ENCODE measurements at places on chromosomes 1 and 21.

DNA sequence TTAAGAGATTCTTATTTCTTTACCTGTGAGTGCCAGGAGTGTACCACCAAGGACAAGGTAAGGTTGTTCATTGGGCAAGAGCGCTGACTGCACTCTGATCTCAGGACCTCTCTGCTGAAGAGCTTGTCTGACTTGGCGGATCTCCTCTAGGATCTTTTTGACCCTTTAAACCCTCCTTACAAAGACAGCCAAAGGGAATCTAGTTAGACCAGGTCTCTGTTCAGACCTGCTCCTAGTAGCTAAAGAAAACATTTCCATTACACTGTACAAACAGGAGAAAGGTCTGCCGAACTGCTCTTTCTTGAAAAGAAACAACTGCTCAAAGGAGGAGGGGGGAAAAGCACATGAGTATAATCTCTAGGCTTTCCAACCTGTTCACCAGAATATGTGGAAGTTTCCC lies 49.3 kb downstream of the SMYD2 start:
- DNase-seq = no peak

GRCh38 chr1:209229494-209230061 lies 353.9 kb upstream of the CAMK1G start:
- peak; percentile 84 for DNase-seq

GRCh38 chr1:57788313-57788712 lies 364.5 kb upstream of the DAB1 start:
- no peak for DNase-seq

DNA sequence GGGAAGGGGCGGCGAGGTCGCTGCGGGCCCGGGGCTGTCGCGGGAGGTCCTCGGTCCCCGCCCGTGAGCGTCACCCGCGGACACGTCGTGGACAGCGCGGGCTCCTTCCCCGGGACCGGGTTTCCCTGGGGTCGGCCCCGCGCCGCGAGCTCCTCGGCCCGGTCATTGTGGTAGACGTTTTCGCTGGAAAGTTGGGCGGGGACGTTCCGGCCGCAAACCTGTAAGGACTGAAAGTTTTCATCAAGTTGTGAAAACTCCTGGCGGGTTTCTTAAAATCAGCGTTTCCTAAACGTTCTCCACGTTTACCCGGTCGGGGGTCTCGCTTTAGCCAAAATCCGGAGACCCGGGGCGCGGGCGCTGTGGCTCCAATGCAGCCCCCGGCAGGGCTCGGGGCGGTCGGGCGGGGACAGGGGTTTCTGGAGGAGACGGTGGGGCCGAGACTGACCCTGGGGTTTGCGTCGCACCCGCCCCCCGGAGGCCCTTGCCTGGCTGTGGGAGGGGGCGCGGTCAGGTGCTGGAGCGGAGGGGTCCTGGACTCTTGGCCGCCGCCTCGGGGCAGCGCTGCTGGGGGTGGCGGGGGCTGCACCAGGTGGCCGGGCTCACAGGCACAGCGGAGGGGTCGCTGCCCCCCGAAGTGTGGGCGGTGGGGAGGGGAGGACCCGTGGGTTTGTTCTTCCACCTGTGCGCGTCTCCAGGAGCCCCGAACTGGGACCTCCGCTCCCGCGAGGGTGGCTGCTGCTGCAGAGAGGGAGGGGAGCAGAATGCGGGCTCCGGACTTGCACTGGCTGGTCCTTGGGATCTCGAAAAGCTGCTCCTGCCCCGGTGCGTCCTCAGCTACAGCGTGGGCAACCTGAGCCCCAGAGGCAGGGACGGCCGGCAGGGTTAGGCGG lies 827 bp downstream of the PRKCZ start:
- no peak for DNase-seq

DNA sequence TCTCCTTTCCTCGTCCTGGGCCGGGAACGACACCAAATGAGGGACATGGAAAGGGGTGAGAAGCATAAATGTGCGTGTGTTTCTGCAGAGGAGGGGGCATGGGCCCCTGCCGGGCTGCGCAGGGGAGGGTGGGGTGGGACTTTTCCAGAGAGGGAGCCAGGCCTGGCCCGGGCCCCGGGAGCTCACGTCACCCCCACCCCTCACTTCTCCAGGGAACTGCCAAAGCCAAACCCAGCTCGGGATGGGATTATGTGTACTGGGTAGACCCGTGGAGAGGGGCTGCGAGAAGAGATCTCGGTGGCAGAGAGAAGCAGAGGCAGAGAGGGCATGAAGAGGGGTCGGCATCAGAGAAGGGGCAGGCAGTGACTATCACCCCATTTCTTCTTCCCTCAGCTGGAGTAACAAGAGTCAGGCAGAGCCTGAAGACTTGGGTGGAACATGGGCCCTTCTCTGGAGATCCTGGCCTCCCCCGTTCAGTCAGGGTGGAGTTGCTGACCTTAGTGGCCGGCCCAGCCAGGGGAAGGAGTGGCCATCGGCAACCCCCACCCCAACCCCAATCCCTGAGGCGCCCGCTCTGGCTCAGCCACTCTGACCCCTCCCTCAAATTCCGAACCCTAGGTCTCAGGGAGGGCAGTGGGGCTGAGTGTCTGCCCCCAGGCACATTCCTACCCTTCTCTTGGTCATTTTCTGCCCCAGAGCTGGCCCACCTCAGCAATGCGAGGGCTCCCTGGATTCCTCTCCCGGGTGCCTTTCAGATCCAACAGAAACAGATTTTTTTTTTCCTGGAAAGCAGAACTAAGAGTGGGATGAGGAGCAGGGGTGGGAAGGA lies 1.2 kb downstream of the ADAMTSL4 start:
- DNase-seq = no peak

DNA sequence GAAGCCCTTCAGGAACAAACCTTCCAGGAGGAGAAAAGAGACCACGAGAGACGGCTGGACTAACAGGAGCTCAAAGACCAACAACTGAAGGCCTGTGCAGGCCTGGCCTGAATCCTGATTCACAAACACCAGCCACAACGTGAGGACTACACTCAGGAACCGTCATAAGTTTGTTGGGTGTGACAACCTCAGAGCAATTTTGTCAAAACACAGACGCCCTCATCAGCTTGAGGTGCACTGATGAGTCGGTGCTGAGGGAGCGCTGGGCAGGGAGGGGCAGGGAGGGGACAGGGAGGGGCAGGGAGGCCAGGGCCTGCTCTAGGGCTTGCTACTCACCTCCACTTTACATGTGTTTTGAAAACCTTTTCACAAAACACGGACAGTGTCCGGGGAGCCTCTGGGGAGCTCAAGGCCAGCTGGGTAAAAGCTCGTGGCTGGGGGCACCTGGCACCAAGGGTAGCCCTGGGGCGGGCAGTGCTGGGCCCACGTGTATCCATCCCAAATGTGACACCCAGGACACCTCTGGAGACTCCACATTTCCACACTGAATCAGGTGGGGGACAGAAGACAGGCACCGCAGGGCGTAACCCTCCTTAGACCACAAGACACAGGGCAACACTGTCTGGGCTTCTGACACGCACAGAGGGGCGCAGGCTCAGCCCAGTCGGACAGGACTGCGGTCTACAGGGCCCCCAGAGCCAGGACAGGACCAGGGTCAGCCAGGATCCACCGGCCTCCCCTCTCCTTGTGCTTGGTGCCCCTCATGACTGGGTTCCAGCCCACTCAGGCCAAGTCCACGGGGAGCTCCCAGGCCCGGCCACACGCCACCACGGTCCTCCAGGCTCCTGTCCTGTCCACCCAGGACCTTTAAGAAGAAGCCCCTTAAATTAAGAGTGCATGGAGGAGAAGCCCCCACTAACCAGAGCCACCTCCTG lies 16.5 kb downstream of the LSS start:
- DNase-seq = no peak

GRCh38 chr1:67749844-67750690 lies 65.1 kb downstream of the GADD45A start:
- peak; percentile 91 for DNase-seq

GRCh38 chr1:31788825-31789256 lies 24.7 kb upstream of the ADGRB2 start:
- DNase-seq = peak; percentile 81

GRCh38 chr1:50348449-50349241 lies 74.6 kb downstream of the DMRTA2 start:
- peak; percentile 84 for DNase-seq

DNA sequence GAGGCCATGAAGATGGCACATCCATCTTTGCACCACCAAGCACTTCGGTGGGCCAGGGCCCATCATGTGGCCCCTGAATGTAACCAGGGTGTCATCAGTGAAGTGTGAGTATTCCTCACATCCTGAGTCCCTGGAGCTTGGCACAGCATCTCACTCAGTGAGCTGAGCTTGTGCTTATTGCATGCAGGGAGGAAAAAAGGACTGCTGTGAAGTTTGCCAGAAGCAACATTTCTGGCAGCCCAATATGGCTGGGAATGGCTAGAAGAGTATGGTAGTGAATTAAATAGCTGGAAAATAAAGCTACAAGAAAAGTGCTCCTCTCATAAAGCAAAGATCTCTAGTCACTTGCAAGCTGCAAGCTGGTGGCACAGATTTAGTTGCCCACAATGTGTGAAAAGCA lies 109.3 kb downstream of the TNFSF18 start:
- DNase-seq = no peak

- DNase-seq = no peak
These were observed 62.6 kb upstream of the SPAG17 start for GRCh38 chr1:118247593-118247992.

GRCh38 chr1:155128755-155129473 lies 1.2 kb downstream of the EFNA1 start:
- DNase-seq = no peak

DNA sequence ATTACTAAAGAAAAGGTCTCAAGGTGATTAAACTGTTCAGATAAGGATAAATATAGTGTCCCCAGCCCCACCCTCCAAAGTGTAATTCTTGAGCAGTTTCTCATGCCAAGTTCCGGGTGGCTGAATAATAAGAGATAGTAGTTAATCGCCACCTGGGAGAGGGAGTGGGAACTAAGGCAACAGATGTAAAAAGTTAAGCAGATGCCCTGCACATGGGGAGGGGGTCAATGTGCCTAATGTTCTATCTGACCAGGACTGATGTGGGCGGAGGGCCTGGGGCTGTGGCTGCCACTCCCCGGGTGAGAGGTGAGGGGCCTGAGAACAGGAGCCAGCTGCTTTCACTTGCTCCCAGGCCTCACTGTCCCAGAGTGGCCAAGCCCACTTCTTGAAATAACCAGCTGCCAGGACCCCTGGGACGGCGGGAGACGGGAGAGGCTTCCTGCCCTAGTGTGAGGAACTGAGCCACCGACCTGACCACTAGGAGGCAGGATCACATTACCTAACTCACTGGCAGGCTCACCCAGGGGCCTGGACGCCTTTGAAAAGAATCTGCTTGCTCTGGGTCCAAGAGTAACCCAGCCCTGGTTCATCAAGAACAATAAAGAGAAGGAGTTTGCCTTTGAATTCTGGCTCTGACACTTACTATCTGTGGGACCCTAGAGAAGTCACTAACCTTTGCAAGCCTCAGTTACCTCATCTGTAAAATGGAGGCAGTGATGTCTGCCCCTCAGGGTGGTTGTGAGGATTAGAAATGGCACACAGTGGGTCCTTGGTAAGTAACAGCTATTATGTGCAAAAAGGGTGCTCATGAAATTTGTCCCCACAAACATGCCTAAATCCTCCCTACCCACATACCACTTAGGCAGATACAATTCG lies 179.2 kb downstream of the ATG4C start:
- DNase-seq = no peak

DNA sequence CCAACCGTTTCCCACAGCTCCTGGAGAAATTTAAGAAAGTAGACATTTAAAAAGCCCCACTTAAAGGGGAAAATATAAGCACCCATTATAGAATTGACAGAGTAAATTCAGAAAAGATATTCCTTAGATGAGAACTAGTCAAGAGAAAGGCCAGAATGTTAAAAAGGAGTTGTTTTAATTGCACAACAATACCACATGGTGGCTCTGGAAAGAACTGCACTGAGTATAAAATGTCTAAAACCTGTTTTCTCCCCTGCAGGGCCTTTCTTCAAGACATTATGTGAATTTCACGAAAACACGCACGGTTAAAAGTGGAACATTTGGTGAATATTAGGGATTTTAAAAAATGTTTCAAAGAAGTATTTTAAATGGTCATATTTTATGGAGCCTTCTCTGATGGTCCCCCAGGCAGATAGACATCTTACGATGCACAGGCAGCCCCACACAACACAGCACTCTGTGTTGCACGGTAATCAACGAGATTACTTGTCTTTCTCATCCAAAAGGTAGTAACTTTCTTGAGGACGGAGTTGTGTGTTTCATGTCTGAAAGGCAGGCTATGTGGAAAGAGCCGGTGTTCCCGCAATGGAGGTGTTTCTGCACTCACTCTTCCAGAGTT lies 101.9 kb downstream of the PRRX1 start:
- peak; percentile 9 for DNase-seq

- DNase-seq = peak; percentile 93
These were observed 10.9 kb upstream of the AGPAT3 start for GRCh38 chr21:43853851-43854772.

DNA sequence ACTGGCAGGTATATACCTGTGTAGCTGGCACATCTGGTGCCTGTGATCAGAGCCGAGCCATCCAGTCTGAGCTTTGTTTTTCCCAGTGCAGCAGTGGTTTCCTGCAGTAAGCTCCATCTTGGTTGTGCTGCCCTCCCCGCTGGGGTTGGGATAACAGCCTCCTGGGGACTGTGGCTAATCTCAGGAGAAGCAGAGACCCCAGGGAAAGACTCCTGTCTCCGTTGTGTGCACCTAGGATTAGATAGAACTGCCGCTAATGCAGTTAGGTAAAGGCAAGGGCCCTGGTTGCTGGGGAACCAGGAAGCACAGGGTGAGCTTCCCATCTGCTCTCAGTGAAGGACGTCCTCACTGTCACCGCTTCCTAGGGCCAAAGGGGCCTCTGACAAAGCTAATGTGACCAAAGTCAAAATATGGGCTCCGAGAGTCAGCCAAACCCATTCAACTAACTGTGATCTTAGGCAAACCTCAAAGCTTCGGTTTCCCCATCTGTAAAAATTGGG lies 20.0 kb downstream of the ROR1 start:
- no peak for DNase-seq

GRCh38 chr1:6143395-6143794 lies 36.7 kb downstream of the CHD5 start:
- no peak for DNase-seq

DNA sequence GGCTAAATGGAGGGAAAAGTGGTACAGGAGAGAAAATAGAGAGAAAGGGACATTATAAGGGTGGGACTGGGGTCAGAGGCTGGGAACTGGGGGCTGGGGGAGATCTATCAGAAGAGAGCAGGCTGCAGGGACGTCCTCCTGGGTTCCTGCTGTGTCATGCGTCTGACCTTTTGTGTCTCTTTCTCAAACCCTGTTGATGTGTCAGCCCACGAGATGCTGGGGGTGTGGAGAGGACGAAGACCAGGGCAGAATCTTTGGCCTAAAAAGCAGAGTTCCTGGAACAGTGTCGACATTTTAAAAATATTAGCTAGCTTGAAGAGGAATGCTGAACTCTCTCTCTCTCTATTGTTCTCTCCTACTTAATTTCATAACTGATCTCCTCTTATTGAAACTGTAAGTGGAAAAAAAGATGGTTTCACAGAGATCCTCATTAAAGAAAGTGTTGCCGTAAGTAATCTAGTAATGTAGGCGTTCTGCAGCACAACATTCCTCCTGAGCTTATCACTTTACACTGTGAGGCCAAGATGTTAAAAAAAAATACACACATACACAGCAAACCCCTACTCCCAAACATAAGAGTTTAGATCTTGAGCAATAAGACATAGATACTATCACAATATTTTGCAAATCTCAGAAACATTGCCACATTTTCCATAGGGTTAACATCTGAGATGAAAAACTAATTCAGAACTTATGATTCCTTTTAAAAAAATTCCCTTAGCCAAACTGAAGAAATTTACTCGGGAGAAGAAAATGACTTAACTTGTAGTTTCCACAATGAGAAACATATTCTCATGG lies 52.6 kb downstream of the RUNX1 start:
- no peak for DNase-seq

Measured in NCI-H2171 treated with DMSO at 0.1 percent for 48 hours (cell line).